Stimulated activated CD8-positive, alpha-beta memory T cell treated with anti-CD3 and anti-CD28 coated beads, Interleukin-15, amount 100 ng/mL, for 1 hour (primary cell): ENCODE measurements at places on chromosomes 3 and 15.

DNA sequence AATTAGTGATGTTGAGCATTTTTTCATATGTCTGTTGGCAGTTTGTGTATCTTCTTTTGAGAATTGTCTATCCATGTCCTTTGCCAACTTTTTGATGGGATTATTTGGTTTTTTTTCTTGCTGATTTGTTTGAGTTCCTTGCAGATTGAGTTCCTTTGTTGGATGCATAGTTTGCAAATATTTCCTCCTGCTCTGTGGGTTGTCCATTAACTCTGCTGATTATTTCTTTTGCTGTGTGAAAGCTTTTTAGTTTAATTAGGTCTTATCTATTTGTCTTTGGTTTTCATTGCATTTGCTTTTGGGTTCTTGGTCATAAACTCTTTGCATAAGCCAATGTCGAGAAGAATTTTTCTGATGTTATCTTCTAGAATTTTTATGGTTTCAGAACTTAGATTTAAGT is 414.6 kb downstream of the EPHA6 start:
- no peak for DNase-seq

DNA sequence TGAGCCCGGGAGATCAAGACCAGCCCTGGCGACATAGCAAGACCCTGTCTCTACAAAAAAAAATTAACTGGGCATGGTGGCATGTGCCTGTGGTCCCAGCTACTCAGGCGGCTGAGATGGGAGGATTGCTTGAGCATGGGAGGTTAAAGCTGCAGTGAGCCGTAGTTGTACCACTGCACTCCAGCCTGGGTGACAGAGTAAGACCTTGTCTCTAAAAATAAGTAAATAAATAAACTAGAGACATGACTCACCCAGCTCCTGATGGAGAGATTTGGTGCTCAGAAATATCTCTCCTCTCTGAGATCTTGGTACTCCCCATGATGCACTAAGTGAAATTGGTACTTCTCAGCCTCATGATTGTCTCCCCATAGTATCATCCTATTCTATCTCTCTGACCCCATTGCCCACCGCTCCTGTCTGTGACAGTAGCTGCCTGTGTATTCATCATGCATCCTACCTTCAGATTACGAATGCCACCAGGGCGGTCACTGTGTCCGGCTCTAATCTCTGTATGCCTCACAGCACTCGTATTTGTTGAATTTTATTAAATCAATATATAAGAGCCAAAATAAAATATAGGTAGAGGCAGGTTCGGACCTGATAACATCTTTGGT is 50.9 kb downstream of the ABHD2 start:
- no peak for DNase-seq

GRCh38 chr3:111473550-111473949 is 68.4 kb upstream of the CD96 start:
- DNase-seq, result no peak

- DNase-seq, result no peak
Observed at GRCh38 chr3:16551342-16551976, 38.0 kb upstream of the RFTN1 start.

DNA sequence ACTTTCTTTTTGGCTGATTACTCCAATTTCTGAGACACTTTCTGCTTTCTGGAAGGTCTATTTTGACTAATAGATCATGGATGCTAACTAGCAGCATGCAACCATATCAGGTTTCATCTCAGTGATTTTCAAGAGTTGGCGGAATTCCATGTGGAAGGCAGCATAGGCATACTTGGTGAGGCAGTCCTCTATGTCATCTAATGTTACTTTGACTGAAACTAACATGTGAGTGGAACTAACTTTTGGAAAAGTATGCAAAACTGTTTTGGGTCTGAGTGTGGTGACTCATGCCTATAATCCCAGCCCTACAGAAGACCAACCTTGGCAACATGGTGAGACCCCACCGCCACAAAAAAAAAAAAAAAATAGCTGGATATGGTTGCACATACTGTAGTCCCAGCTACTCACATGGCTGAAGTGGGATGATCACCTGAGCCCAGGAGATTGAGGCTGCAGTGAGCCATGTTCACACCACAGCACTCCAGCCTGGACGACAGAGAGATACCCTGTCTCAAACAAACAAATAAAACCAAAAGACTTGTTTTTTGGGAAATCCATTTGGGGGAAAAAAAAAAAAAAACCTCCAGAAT is 1033.7 kb downstream of the ROBO1 start:
- no peak for DNase-seq

GRCh38 chr15:95302206-95302605 is 1028.3 kb upstream of the NR2F2 start:
- DNase-seq, result no peak
